Activated CD4-positive, alpha-beta T cell treated with anti-CD3 and anti-CD28 coated beads for 36 hours (primary cell): ENCODE measurements at places on chromosomes 3 and 15. TPM values are rescaled to one million over a fixed set of nuclear protein-coding genes. Genes with fewer than 3 reads are reported as not detected.

- no peak for DNase-seq
These were observed 247.8 kb upstream of the PEX5L start for GRCh38 chr3:180284331-180285110.

- DNase-seq: no peak
These were observed 40.3 kb upstream of the PARL start for GRCh38 chr3:183924956-183925355.

- DNase-seq: no peak
These were observed 443.7 kb downstream of the EPHA6 start for GRCh38 chr3:97257942-97258697.

GRCh38 chr3:11534011-11534792 is 109.5 kb downstream of the VGLL4 start:
- DNase-seq: no peak

DNA sequence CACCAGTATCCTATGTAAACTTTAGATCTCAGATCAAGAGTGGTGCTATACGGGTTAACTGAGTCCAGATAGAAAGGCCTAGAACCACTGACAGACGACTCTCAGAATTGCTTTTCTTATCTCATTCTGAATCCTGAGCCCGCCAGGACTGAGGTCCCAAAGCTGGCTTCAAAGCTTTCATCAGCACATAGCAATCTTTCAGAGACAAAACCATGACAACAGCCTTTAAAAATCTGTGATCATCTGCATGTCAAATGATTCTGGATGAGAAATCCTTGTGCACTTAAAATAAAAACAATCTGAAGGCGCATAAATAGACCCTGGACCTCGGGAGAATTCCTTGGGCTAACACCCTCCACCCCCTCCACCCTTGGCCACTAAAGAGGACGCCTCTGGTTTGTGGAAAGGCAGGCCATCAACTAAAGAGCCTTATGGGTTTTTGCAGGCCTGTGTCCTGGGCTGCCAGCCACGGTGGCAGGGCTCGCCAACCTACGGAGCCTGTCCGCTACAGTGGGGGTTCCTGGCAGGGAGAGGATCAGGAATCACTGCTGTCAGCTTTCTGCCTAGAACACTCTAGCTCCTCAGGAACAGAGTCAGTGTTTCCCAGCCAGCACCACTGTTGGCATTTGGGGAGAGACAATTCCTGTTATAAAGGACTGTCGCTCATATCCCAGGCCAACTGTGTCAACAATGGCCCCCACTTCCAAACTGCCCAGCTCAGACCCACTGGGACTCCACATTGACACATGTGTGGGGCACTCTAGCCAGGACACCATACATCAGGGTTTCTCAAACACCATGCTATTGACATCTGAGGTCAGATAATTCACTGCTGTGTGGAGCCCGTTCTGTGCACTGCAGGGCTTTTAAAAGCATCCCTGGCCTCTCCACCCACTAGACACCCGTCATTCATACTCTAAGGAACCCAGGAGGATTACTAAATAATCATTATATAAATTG is 20.2 kb downstream of the TLE3 start:
- no peak for DNase-seq

DNA sequence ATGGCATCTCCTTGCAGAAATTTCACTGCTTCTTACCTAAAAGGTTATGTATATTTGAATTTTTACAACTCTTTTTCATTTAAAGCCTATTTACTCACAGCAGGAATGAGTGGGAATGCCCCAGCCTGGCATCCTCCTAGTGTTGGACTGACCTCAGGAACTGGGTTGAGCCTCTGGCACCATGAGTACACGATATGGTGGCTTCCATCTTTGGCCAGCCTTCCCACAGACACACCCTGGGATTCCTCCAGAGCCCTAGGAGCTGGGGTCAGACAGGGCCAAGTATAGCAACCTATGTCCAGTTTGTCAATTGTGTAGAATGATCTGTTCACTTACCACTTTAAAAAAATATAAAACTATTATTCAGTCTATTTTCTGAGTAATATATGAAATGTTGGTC is 57.2 kb upstream of the HEG1 start:
- DNase-seq: no peak

- DNase-seq: no peak
These were observed 25.4 kb downstream of the ALS2CL start for GRCh38 chr3:46668116-46668515.

GRCh38 chr15:79212589-79213157 is 69.8 kb upstream of the ANKRD34C start:
- DNase-seq: no peak

The CIP2A gene
- total RNA-seq: 58.5 TPM

DNA sequence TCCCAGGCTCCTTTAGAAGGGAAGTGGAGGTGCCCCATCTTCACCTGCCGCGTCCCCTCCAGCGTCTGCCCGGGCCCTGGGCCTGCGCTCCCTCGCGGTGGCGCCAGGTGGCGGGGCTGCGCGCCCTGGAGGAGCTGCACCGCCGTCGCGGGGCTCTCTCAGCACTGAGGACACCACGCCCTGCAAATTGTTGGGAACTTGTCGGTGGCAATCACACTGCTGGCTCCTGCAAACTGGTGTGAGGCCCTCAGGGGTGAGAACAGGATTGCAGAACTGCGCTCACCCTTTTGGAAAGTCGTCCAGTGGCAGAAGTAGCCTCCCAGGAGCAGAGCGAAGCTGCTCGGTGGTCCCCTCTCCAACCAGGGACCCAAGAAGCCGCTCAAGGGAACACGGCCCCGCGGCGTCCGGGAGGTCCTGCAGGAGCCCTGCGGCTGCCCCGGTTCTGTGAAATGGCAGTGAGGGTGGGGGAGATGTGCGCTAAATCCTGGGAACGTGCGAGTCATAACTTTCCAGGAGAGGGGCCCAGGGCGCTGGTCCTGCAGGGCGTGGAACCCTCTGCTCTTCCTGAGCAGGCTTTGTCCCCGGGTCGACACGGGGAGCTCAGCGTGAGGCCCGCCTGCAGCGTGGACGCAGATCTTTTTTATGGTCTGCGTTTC is 995 bp upstream of the LRRK1 start:
- DNase-seq: peak; percentile 84

The CIDEC gene
- total RNA-seq: not detected

The POLG gene
- 80.4 TPM for total RNA-seq

The SUSD5 gene
- total RNA-seq: not detected

DNA sequence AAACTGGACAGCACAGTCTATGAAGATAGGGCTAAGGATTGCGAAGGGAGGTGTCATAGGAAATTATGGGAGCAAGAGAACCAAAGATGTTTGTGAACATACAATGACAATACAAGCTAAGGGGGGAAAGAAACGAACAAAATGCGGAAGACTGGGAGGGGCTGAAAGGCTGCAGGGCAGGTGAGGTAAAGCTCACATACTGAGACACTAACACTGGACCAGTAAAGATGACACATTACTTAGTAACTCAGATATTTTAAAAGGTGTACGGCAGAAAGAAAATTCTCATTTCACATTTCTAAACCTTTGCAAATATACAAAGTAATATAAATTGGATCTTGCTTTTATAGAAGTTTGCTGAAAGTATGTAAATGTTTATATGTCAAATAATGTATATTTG is 10.1 kb downstream of the CLDND1 start:
- no peak for DNase-seq

The SECISBP2L gene
- total RNA-seq: 22.4 TPM

DNA sequence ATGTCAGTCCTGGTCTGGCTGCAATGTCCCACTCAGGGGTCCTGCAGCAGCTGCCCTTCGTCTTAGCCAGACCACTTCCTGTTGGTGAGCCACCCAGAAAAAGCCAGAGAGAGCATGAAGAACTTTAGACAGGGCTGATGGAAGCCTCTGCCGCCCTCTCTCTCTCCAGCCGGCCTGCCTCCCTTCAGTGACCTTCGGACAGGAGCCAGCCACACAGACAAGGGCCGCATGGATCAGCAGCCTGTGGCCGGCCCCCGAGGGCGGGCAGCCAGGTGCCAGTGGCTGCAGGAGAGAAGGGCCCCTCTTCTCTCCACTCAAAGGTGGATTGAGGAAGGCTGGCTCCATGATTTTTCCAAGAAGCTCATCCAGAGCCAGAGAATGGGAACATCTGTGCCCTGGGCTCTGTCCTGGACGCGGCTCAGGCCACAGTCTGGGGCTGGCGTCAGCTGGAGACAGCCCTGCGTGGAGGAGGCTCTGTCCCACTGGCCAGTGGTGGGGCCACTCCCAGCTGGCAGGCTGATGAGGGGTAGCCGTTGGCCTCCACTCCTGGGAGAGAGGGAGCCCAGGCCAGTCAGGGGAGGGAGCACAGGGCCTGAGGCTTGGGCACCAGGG is 42.9 kb downstream of the ISG20 start:
- no peak for DNase-seq

- DNase-seq: no peak
These were observed 172.2 kb downstream of the PPM1L start for GRCh38 chr3:160928183-160928726.

GRCh38 chr15:49424954-49425353 is 1.9 kb downstream of the FGF7 start:
- no peak for DNase-seq

- no peak for DNase-seq
These were observed 7.8 kb downstream of the EMC3 start for GRCh38 chr3:9978710-9979305.

DNA sequence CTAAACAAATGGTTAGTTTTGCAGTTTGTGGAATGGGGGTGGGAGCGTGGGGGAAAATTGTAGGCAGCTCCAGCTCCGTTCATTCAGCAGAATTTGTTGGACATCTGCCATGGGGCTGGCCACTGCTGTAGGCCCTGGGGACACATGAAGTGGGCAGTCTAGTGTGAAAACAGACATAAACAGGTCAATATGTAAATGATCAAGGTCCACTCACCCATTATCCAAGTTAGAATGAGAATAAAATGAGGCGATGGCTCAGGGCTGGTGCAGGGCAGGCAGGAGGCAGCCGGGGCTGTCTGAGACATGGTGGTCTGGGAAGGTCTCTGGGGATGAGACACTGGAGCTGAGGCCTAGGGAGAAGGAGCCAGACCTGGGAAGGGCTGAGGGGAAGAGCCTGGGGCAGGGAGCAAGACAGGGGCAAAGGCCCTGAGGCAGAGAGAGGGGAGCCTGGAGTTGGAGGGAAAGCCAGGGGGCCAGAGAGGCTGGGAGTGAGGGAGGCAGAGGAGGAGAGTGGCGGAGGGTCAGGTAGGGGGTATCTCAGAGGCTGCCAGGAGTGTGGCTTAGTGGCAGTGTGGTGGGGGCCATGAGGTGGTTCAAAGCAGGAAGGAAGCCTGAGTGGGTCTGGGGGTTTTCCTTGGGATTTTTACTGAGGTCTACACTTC is 6.2 kb upstream of the SLC6A6 start:
- no peak for DNase-seq

The SOX14 gene
- not detected for total RNA-seq

DNA sequence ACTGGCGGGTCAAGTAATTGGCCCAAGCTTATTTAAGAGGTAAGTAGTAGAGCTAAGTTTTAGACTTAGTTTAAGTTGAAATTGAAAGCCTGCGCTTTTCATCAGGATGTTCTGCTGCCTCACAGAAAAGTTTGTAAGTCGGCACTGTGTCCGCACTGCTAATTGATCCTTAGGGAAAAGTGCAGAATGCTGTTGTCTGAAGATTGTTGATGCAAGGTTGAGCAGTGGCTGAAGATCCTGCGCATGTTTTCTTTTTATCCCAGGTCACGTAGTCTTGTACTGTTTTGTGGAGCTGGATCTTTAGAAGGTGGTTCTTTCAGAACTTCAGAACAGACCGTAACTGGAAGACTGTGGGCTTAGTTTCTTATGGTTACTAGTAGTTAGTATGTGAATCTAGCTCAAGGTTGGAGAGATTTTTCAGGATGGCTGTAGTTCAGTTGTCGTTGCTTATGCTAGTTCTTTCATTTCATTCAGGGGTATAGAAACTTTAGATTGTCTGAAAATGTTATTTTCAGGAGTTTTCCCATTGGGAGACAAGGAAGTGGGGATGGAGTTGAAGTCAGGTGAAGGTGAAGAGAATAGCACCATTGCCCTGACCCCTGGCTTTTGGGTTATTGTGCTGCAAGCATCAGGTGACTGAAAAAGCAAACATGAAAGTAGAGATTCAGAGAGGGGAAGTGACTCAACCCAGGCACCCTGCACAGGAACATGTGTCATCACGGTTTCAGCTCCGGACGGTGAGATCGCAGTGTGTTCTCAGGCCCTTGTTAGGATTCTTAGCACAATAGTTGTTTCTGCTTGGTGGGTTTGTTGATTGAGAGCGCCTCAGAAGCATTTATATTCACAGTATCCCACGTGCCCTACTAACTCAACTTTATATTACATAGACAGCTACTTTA is 32.8 kb downstream of the AKAP13 start:
- DNase-seq: peak; percentile 88

GRCh38 chr3:150727653-150728502 is 24.2 kb upstream of the ERICH6 start:
- DNase-seq: no peak

The NOX5 gene
- total RNA-seq: not detected

The GREM1 gene
- not detected for total RNA-seq

DNA sequence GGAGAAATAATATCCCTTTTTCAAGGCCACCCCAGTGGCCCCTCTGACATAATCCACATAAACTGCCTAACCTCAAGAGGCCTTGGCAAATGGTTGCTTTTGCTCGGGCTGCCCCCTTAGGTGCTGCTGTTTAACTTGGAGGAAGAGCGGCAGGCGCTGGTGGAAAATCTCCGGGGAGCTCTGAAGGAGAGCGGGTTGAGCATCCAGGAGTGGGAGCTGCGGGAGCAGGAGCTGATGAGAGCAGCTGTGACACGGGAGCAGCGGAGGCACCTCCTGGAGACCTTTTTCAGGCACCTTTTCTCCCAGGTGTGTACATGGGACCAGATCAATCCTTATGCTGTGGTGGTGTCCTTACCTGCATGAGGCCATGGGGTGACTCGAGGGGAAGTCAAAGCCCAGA is 15.0 kb downstream of the DUOX1 start:
- no peak for DNase-seq

- DNase-seq: no peak
These were observed 64.9 kb downstream of the SGO1 start for GRCh38 chr3:20121088-20121487.

The RBP2 gene
- not detected for total RNA-seq

DNA sequence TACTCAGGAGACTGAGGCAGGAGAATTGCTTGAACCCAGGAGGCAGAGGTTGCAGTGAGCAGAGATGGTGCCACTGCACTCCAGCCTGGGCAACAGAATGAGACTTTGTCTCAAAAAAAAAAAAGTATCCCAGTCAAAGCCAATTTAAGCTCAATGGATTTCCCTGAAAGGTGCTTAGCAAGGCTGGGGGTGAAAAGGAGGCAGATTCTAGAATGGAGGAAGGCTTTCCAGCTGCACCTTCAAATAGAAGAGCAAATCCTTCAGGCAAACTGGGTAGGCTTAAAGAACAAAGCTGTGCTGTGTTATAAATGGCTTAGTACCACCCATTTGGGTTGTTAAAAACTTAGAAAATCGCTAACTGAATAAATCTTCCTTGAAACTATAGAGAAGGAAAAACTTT is 3.0 kb upstream of the IFT57 start:
- no peak for DNase-seq

GRCh38 chr15:50552238-50552637 is 5.8 kb upstream of the USP50 start:
- no peak for DNase-seq

The RPP25 gene
- 5.4 TPM for total RNA-seq

DNA sequence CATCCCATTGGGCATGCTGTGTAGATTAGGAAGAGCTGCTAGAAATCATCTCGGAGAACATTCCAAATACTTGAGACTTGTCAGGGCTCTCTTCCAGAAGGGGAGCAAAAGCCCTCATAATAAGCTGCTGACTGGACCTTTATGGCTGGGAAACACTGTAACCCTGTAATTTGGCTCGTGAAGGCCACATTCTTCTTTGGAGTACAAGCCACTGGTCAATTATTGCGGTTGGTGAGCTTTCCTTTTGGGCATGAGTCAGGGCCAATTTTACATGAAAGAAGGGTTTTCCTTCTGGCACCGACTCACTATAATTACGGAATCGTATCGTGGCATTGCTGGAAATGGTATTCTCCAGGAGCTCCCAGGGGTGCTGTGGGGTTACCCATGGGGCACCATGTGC is 434.5 kb upstream of the RGMA start:
- no peak for DNase-seq
